Aorta (tissue), 5 donors: ENCODE measurements at places on chromosomes 4 and X. TPM values are rescaled to one million over a fixed set of nuclear protein-coding genes. Genes with fewer than 3 reads are reported as not detected.

Gene DNAJB14
- 57.8 TPM for total RNA-seq

Gene CXorf51A
- total RNA-seq = not detected

Gene KLF3
- total RNA-seq = 45.9 TPM

Gene SOD3
- 356 TPM for total RNA-seq

Gene ANXA3
- 5.3 TPM for total RNA-seq
